ENCODE measurements at places on chromosomes 4 and X.

DNA sequence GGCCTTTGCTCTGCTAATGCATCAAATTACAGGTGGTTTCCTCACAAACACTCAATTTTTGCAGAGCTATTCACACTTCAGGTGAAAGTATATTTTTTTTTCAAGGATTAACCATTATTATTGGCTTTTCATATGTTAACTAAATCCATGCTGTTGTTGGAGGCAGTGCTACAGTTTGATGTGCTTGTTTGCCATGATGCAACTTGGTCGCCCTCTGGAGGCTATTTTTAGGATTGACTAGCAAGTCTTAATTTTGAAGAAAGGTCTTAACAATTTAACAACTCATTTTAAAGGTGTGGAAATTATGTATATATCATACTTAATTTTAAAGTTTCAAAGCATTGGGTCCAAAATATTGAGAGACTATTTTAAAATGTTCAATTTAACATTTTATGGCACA is 168.8 kb upstream of the FAM47A start:
- DNase-seq = no peak

- no peak for DNase-seq
Observed at GRCh38 chr4:34181891-34182290, 2062.4 kb downstream of the ARAP2 start.

DNA sequence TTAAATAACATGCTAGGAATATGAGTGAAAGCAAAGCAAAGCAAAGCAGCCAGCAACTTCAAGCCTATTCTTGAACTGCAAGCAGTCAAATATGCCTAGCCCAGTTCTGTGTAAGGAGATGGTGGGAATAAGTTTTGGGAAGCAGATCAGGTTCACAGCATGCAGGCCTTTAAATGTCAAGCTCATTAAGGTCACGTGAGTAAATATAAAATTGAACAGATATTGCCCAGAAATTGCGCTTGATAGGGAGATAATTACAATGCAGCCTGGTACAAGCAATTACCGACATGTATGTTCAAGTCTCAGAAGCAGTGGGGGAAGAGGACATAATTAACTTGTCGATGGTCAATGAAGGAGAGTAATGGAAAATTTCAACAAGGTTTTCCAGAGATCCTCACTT is 6.0 kb downstream of the GNPDA2 start:
- no peak for DNase-seq

GRCh38 chrX:49071877-49072711 is 1.7 kb downstream of the PRAF2 start:
- DNase-seq = no peak

DNA sequence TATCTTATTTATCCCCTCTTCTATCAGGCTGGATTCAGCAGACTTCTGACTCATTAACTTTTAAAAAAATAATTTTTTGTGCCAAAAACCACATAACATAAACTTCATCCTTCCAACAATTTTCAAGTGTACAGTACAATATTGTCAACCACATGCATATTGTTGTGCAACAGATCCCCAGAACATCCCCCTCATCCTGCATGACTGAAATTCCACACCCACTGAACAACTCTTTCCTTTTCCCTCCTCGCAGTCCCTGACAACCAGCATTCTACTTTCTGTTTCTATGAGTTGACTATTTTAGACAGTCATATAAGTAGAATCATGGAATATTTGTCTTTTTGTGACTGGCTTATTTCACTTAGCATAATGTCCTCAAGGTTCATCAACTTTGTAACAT is 2.2 kb upstream of the MID2 start:
- no peak for DNase-seq

DNA sequence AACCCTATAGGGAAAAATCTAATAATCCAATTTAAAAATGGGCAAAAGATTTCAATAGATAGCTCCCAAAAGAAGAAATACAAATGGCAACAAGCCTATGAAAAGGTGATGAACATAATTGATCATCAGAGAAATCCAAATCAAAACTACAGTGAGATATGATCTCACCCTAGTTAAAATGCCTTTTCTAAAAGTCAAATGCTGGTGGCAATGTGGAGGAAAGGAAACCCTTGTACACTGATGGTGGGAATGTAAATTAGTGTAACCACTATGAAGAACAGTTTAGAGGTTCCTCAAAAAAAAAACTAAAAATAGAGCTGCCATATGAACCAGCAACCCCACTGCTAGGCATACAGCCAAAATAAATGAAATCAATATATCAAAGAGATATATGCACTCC is 44.5 kb downstream of the STPG2 start:
- no peak for DNase-seq

DNA sequence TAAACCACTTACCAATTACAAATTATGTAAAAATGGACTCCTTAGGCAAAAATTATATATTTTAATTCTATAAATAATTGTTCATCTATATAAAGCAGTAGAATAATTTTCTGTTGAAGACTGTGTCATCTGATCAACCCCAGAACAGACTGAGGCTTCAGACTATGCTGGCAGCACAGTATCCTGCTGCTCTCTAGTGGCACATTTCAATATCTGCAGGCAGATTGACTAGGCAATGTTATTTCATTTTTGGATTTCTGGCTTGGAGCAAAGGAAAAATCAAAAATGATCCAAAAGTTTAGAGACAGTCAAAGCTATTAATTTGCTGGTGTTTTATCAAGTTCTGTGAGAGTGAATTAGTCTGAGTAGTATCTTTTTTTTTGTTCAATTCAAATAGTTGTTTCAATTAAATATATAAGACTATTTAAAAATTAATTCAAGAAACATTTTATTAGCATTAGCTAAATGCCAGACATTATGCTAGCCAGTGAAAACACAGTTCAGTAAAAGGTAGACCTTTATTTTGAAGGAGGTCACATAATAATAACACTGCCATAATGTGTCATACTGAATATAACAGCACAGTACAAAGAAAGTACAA is 21.3 kb upstream of the SULT1E1 start:
- peak; percentile 37 for DNase-seq

DNA sequence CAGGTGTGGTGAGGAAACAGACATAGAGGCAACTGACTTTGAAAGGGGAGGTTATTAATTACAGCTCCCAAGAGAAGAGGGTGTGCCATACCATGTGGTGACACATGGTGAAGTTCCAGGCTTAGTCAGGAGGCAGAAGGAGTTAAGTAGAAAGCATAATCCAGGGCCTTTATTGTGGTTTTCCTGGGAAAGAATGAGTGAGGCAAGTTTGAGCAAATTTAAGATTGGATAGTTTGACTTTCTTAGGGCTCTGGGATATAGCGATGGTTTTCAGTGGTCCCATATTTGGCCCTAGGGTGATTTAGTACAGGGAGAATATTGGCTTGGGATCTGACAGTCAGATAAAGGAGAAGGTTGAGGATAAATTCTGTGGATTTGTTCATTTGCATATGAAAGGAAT is 495.9 kb upstream of the FSTL5 start:
- no peak for DNase-seq

DNA sequence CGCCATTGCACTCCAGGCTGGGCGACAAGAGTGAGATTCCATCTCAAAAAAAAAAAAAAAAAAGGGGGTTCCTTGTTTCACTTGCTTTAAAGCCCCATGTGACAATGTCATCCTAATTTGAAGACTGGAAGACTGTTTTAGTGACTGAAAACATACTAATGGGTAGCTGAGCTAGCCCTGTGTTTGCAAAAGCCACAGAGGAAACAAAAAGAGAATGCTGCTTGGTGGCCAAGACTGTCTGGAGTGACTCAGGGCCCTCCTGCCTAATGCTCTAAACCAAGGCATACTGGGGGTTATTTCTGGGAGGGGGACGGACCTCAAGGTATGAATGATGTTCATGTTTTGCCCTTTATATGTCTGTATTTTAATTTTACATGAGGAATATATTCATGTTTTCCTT is 16.0 kb downstream of the HPSE start:
- no peak for DNase-seq

- no peak for DNase-seq
Observed at GRCh38 chrX:18949291-18949943, 34.5 kb downstream of the PHKA2 start.

DNA sequence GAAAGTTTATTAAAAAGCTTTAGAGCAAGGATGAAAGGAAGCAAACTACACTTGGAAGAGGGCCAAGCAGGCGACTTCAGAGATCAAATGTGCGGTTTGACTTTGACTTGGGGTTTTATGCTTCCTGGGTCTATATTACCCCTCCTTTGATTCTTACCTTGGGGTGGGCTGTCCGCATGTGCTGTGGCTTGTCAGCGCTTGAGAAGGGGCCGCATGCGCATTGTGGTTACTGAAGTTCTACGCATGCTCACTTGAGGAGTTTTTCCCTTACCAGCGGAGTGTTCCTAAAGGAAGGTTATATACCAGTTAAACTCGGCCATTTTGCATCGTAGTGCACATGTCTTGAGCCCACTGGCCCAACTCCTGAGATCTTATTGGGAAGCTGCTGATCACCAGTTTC is 9.9 kb downstream of the ZNF157 start:
- DNase-seq = peak; percentile 87

DNA sequence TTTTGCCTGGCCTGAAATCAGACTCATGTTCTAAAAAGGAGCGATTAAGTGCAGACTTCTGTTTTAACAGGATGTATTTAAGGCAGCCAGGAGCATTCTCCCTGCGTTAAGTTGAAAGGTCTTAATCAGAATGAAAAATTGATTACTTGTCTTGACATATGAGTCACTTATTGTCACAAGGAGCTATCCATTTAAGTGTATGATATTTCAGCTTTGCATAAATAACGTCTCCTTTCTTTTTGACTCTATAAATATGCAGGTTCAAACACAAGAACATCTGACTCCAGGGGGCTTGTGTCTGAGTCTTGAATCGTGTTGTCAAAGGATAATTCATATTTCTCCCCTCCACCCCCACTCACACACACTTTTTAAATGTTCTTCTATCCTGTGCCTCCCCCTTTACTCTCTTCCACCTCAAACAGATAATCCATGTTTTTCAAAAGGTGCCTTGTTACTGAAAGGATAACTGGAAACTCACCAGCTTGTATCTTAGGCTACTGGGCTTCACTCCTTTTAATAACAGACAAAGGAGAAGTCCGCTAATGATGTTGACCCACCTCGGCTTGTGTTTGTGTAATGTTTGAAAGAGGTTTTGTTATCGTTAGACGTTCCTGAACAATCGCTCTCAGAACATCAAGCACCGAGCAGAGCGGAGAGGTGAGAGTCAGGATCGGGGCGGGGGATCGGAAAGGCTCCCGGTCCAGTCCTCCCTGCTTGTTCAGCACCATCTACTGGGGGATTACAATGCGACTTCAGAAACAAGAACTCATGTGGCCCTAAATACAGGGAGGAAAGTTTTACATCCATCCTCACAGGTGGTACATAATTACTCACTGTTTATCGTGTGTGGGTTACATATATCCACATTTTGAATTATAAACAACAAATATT is 107.5 kb upstream of the RPL34 start:
- DNase-seq = peak; percentile 41

Data from CD4-positive, alpha-beta T cell treated with Interleukin-10 for 1 hour (primary cell).